ENCODE measurements at places on chromosomes 5 and 9.

- DNase-seq, result no peak
These were observed 279.3 kb upstream of the DAP start for GRCh38 chr5:11040345-11040744.

- DNase-seq, result no peak
These were observed 32.7 kb downstream of the ZNF366 start for GRCh38 chr5:72474516-72474915.

- no peak for DNase-seq
These were observed 139.8 kb upstream of the RPS23 start for GRCh38 chr5:82417776-82418607.

- DNase-seq, result no peak
These were observed 3.7 kb downstream of the TRMO start for GRCh38 chr9:97918611-97919010.

DNA sequence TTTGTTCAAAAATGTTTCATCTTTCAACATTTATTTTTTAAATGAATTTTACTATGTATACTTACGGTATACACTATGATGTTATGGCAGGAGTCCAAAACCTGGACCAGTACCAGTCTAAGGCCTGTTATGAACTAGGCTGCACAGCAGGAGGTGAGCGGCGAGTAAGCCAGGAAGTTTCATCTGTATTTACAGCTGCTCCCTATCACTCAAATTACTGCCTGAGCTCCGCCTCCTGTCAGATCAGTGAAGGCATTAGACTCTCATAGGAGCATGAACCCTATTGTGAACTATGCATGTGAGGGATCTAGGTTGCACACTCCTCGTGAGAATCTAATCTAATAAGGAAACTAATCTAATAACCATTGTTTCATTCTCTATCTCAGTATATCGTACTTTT is 715.5 kb upstream of the PTPRD start:
- no peak for DNase-seq

GRCh38 chr5:147509710-147510651 is at the start of gene DPYSL3:
Gene DPYSL3, minus strand, starts transcription at chr5:147510068. Its CDS starts 210 bp downstream, at chr5:147509858.
- peak; percentile 54 for DNase-seq

GRCh38 chr5:177479774-177480173 is 6.3 kb upstream of the DBN1 start:
- no peak for DNase-seq

- no peak for DNase-seq
These were observed 56.7 kb downstream of the PCDH1 start for GRCh38 chr5:141821430-141821925.

DNA sequence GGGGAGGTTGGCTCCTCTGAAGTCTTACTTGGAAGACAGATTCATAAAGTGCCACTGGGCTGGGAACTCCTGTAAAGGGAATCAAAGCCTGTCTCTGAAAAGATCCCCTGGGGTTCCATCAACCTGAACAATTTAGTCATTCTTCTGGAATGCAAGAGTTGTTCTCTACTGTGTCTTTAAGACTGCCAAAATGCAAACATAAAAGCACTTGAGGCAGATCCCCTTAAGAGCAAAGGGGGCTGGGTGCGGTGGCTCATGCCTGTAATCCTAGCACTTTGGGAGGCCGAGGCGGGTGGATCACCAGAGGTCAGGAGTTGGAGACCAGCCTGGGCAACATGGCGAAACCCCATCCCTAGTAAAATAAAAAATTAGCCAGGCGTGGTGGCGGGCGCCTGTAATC is 16.7 kb downstream of the CDKN2AIPNL start:
- no peak for DNase-seq

DNA sequence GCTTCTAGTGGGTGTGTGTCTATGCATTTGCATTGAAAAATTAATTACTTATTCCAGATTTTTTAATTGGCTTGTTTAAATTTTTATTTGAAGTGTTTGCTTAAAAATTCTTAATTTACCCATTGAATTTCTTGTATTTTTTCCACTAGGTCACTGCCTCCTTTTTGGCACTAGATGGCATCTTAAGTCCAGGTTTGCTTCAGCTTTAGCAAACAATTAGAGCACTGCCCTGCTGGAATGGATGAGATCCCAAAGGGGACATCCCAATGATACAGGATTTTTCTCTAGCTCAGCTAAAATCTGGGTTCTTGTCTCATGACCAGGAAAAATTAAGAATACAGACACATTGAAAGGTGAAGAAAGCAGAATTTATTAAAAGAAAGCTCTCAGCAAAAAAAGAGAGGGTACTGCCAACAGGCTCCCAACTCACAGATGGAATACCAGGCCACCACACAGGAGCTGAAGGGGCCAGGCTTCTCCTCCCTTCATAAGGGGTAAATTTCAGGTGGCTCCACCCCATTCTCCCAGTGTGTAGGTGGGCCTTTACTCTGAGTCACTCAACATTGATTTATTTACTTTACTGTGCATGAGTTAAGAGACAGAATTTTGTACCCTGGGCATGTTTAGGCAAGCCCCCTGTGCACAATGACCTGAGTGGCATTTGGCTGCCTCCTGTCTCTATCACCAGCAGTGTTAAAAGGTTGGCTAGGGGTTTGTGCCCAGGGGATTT is 532.4 kb downstream of the ANXA1 start:
- no peak for DNase-seq

- DNase-seq, result no peak
These were observed 10.8 kb upstream of the SPATA24 start for GRCh38 chr5:139414581-139415130.

DNA sequence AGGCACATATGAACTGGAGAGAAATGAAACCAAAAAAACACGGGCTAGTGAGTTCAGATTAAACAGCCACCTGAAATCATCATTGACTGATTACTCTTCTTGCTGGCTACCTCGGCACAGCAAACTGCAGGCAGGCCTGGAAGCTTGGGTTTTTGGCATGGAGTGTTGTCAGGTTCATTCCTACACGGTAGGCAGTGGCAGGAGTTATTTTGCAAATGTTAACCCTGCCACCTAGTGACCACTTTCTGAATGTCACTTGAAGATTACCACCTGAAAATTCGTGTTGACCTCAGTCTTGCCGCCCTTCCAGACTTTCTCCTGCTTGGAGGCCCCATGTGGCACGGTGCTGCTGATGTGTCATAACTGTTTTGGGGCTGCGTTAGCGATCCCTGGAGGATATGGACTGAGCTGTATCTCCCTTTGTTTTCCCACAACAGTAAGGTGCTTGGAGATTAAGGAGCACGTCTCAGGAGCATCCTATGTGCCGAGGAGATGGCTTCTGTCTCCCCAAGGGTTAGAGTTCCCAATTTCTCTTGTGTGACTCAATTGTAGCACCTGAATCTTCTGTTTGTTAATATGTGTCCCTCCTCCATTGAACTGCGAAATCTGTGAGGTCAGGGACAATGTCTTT is 12.7 kb upstream of the CD180 start:
- DNase-seq, result no peak

GRCh38 chr9:71916834-71917534 is 5.5 kb downstream of the C9orf85 start:
- DNase-seq, result no peak

DNA sequence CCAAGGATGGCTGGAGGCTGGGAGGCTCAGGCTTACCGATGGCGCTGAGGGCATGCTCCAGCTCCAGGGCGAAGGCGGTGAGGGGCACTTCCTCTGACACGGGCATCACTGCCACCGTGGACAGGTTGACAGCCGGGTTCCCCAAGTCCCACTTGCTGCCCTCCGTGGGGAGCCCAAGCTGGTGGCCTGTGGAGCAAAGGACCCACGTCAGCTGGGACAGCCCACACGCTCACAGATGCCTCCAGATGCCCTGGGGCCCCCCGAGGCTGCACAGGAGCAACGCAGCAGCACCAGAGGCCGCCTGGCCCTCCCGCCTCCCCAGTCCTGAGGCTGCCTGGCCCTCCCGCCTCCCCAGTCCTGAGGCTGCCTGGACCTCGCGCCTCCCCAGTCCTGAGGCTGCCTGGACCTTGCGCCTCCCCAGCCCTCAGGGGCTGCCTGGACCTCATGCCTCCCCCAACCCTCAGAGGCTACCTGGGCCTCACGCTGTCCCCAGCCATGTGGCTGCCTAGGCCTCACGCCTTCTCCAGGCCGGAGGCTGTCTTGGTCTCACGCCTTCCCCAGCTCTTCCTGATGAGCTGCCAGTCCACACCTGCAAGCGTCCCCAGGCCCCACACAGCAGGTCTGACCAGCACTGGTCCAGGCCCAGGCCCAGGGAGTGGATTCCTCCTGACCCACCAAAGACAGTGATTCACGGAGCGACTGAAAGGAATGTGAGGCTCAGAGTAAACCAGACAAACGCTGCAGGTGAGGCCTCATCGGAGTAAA is 25.6 kb upstream of the NSMF start:
- no peak for DNase-seq

DNA sequence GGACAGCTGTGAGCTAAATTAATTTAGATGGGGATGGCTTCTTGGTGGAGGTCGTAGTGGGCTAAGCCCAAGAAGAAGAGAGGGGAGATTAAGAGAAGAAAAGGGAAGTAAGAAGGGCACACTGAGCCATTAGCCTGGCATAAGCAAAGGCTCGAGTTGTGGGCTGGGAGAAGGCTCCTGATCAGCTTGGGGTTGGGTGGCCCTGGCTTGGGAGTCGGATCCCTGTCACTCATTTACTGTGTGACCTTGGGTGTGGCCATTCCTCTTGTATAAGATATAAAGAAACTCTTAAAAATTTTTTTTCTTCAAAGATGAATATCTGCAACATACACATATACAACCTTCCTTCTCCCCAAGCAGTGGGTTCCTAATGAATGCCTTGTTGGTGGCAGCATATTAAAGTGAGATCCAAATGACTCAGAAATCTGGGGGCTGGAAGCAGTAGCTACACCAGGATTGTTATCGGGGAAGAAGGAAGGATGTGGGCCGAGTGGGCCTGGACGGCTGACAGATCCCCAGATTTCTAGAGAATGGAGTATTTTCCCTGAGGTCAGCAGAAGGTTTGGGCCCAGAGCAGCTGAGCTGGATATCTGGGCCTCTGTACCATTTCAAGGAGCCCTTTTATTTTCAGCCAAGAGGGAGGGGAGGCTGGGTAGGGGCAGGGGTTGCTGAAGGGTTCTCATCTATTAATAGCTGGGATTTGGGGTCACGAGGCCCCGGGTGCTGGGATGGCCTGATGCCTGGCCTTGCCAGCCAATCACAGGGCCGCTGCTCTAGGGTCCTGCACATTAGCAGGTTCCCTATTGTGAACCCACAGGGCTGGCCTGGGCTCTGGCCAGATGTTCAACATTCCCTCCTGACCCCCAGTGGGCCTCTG is 52.1 kb downstream of the PPARGC1B start:
- DNase-seq, result no peak

- DNase-seq, result no peak
These were observed 125.8 kb upstream of the CXCL14 start for GRCh38 chr5:135704616-135705015.

DNA sequence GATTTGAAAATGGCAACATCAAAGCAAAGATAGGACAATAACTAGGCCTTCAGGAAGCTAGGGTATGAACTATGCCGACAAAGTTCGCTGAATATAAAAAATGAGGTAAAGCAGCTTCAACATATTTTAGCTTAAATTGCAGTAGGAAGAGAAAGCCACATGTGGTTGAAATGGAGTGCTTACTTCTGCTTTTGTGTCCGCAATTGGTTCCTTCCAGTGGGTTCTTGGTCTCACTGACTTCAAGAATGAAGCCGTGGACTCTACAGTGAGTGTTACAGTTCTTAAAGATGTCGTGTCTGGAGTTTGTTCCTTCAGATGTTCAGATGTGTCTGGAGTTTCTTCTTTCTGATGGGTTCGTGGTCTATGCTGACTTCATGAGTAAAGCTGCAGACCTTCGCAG is 95.2 kb downstream of the APTX start:
- peak; percentile 21 for DNase-seq

DNA sequence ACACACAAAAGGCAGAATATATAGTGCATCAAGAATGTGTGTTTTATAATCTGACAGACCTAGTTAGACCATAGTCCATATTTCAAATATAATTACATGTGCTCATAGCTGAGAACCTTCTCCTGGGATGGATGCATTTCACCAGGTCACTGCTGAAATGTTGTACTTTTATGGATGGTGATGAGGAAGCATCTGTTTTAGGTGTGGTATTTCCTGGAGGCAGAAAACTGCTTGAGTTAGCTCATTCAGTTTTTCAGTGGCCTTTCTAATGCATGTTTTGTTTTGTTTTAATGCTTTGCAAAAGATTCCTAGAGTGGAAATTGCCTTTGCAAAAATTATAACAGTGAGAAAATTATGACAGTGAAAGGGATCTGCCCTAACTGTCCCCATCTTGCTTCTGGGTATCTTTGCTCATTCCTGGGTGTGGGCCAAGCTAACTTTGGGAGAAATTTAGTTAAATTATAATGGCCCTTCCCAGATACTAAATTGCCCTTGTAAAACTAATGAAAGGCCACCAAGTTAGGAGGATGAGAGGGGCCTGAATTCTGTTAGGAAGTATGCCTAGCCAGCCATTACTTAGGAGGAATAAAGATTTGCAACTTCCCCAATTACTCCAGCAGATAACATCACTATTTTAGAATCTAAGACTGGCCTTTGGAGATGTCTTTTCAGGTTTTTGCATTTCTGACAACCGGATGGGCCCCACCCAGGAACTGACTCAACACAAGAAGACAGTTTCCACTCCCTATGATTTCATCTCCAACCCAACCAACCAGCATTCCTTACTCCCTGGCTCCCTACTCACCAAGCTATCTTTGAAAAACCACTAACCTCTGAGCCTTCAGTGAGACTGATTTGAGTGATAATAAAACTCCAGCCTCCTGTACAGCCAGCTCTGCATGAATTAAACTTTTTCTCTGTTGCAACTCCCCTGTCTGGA is 7.0 kb upstream of the IL12B start:
- no peak for DNase-seq

GRCh38 chr9:37761511-37761910 is 7.9 kb downstream of the TRMT10B start:
- DNase-seq, result no peak

DNA sequence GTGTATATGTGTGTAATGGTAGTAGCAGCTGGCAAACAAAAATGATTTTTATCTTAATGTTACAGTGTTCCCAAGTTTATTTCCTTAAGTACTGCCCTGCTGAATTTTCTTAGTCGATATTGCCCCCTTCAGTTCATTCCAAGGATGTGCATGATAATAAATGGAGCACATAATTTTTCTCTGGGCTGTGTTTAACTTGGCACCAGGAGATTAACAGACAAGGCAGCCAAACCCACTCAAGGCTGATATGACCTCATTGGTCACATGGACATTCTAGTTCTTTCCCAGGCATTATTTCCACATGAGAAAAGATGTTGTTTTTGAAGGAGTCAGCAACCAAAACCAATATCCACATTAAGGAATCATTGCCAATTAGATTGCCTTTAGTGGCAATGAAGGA is 61.8 kb downstream of the COX7C start:
- DNase-seq, result no peak

DNA sequence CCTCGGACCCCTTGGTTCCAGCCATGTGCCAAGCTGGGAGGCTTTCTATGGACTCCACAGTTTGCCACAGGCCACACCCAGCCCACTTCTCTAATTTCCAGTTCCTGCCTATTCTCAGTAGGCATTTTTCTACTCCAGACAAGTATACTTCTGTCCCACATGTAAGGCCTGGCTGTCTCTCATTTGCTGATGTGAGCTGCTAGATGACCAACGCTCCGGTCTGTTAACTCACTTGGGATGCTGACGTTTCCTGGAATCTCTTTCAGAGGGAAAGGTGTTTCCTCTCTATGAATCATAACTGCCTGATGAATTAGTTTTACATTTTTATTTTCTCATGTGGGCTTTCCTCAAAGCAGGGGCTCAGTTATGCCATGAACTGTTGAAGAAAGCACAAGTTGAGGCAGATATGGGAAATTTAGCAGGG is 36.3 kb downstream of the ERGIC1 start:
- DNase-seq, result no peak

- DNase-seq, result no peak
These were observed 1.0 kb upstream of the TRIM7 start for GRCh38 chr5:181205761-181206649.

GRCh38 chr9:87599901-87600610 is 102.4 kb downstream of the DAPK1 start:
- no peak for DNase-seq
